ENCODE measurements at places on chromosomes 2 and 18.

DNA sequence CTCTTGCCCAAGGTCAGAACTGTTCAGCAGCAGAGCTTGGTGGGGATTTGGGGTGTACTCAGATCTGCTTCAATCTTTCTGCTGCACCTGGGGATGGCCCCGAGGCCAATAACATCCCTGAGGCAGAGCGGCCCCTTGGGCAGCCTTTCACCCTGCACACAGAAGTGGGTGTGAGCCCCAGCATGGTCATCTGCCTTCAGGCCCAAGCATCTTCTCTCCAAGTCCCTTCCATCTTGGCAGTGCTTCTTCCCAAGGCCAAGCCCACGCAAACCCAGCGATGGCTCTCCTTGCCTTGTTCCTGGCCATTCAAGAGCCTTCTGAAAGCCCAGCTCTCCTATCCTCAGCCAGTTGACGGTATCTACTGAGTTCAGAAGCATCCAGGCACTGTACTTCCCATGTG is 172.9 kb downstream of the INHBB start:
- no peak for DNase-seq

GRCh38 chr18:11050966-11051365 is 98.4 kb downstream of the PIEZO2 start:
- no peak for DNase-seq

- no peak for DNase-seq
Observed at GRCh38 chr2:67974559-67975430, 88.0 kb downstream of the C1D start.

- DNase-seq, result no peak
Observed at GRCh38 chr2:177673602-177674595, 281.3 kb downstream of the AGPS start.

Measured in brain microvascular endothelial cell (primary cell).